GM06990 (cell line): ENCODE measurements at places on chromosomes 6 and 20.

DNA sequence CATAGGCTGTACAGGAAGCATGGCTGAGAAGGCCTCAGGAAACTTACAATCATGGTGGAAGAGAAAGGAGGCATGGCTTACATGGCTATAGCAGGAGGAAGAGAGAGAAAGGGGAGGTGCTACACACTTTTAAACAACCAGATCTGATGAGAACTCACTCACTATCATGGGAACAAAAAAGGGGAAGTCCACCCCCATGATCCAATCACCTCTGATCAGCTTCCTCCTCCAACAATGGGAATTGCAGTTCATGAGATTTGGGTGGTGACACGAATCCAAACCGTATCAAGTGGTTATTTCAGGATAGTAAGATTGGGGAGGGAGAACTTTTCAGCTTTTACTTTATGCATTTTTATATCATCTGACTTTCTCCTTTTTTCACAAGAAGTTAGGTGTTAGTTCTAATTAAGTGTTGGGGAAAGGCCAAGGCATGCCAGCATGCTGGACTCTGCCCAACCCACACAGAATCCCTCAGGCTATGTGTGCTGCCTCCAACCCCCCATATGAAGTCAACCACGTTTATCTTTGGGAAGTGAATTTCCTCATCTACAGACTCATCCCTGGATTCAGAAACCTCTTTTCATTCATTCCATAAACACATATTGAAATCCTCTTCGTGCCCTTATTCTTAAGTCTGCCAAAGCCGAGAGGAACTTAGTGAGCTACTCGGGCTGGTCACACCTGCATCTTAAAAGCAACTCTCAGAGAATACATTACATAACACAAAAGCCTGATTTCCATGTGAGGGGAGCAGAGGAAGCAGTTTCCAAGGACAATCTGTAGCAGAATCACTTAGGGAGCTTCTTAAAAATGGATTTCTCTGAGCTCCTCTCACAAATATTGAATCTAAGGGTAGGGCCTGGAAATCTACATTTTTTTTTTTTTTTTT, 16.7 kb upstream of the CLIC5 start:
- no peak for DNase-seq

DNA sequence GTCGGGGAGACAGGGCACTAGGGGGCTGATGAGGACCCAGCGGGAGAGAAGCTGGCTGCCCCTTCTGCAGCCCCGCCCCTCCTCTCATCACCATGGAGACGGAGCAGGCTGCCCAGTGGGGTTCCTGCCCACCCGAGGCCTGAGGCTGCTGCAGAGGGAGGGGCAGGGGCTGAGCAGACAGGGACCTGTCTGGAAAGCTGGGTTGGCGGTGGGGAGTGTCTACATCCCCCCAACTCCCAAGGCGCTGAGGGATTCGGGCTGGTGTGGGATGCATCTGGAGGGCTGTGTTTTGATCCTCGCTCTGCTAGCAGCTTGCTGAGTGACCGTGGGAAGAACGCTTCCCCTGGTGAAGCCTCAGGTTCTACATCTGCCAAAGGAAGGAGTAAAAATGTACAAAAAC, 1.2 kb upstream of the BPI start:
- no peak for DNase-seq

DNA sequence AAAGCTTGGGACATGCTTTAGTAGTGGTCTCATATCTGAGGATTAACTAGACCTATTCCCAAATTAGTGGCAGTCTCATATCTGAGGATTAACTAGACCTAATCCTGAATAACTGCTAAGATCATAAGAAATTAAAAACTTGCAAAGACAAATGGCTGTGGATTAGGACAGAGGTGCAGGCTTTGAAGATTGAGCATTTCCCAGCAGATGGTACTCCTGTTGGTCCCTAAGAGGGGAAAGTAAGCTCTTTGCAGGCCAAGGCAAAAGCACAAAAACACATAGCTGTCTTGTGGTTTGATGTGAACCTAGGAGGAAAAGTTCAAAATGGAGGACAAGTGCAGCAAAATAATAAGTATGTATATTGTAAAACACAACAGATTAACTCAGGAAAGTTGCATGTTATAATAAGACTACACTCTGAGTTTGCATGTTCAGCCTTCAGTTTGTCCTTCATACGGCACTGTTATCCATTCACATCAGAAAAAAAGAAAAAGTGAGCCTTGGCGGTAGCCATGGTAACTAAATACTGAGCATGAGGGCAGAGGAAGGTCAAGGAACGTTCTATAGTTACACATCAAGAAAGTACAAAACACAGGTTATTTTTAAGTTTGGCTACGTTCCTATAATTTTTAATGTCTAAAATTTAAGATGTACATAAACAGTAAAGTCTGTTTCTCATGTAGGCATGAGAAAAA, 62.8 kb downstream of the FILIP1 start:
- no peak for DNase-seq

- no peak for DNase-seq
Measured at GRCh38 chr6:53724501-53724900, 58.9 kb upstream of the KLHL31 start.

DNA sequence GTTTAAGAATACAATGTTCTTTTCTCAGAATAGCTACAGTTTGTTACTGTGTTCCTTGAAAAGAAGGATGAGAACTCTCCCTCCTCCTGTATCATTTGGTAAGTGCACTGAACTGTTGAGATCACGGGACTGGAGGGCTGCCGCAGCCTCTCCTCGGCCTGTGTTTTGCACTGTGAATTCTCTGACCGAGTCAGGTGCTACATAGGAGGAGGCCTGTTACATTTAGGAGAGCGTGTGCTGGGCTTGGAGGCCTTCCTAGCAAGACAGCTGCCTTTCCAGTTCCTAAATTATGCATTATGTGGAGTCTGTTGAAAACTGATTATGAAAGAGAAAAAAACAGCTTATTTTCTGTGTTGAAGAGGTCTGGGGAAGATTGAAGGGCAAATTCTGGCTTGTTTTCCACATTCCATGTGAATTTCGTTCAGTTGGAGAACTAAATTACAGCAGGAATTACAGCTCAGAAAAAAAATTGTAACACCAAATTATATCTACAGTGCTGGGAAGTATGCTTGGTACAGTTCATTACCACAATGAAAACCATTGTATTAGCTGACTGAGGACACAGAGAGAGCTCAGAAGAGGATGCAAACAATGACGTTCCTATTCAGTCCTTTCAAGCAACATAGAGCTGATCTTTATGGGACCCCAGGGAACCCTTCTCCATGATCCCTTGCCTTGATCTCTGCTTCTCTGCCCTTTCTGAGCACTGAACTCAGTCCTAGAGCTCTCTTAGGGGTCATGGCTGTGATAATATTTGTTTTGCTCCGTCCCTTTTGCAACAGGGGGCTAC, 2.8 kb downstream of the TMC2 start:
- no peak for DNase-seq

GRCh38 chr6:15359335-15359862, 113.5 kb downstream of the JARID2 start:
- DNase-seq, result no peak

DNA sequence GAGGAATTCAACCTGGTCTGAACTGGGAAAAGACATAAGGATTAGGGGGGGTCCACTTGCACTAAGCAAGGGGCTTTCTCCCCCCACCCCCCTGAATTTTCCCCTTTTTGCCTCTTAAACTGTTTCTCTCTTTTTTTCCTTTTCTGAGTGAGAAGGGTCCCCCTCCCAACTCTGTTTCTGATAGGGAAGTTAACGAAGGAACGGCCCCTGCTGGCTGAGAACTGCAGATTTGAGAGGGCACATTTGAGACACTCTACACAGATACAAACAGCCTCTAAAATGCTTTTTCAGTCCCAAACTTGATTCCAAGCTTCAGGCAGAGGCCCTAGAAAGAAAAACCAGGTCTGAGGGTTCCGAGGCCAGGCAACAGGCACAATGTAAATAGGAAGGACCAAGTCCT, 91.7 kb downstream of the JARID2 start:
- no peak for DNase-seq

DNA sequence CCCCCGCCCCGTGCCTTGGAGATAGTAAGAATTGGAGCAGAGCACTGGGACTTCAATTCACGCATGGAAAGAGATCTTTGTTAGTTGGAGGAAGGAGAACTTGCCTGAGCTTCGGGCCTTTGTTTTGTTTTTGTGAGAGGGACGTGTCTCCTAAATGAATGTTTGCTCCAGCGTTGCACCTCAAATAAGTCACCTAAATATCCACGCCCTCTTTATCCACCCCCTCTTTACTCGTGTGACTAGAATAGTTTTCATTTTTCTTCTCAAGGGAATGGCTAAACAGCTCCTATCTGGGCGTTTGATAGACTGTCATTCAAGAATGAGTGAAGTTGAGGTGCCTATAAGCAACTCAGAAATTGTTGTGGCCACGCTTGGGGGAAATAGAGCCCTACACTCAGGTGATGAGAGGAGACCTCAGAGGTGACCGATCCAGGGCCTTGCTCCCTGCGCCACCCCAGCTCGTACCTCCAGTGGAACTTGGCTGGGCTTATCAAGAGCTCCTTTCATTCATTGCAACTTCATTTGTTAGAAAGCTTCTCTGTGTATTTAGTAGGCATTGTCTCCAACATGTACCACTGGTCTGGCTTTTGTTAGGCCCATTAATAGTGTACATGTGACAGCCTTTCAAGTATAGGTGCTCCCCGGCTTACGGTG, 861 bp downstream of the PCMTD2 start:
- no peak for DNase-seq

DNA sequence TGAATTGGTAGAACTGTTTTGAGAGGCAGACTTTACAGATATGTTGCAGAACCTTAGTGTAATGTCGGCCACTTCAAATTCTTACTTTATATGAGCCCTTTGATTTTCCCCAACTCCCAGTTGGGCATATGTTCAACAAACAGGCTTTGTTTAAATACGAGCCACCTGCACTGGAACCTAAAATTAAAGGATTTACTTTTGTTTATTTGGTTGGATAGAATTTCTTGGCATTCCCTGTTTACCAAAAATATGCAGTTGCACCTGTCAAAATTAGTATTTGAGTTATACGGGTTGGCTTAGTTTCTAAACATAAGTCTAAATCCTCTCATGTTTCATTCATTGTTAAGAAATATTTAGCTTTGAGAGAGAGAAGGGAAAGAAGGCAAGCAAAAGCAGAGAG, 2.4 kb upstream of the GLYATL3 start:
- DNase-seq, result no peak

DNA sequence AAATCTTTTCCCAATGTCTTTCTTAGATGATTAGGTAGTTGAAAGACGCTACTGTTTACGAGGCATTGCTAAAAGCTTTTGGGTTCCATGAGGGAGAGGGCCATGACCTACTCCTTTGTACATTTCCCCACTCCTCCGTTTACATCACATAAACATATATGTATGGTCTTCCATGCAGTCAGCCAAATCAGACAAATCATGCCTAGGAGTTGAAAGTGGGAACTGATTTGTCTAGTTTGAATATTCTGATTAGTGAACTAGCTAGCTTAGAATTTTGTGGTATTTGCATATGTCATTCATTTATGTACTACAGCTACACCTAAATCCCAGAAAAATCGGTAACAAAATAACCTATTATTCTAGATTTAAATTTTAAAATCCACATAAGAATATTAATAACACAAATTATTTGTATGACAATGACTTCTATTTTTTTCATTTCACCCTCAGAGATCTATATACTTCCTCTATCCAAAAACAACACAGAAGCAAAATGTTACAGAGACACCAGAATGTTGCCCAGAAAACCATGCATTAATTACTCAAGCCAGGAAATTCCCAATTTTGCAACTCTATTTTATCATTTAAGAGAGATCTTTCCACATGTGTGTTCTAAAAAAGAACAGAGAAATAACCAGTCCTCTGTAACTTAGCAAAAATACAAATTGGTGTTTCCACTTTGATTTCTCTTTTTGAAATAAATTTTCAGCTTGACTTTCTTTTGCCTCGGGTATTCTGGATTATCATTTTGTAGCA, 231.9 kb downstream of the LAMA2 start:
- no peak for DNase-seq

DNA sequence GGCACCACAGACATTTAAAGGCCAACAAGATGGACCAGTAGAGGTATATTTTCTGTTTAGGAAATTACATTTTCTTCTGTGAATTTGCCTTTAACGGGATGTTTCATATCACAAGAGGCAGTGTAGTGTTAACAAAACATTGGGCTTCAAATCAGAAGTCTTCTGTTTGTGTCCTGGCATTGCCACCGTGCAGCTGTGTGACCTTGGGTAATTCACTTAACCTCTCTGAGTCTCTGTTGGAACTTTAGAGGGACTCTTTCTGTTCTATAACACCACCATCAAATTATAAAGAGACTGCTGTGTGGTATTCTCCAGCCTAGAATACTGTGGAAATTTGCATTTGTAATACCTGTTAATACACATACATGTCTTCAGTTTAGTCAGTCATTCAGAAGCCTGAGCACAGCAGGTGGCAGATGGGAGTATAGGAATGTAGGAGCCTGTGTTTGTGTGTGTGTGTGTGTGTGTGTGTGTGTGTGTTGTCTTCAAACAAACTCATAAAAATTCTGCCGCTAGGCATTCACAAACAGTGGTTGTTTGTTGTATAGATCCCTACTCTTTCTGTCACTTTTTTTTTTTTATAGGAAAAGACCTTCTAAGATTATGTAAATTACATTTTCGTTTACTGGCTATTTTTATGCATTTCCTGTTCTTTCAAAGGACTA, 22.6 kb downstream of the UST start:
- DNase-seq, result no peak

- no peak for DNase-seq
Measured at GRCh38 chr6:115972679-115973078, 88.0 kb downstream of the FRK start.

DNA sequence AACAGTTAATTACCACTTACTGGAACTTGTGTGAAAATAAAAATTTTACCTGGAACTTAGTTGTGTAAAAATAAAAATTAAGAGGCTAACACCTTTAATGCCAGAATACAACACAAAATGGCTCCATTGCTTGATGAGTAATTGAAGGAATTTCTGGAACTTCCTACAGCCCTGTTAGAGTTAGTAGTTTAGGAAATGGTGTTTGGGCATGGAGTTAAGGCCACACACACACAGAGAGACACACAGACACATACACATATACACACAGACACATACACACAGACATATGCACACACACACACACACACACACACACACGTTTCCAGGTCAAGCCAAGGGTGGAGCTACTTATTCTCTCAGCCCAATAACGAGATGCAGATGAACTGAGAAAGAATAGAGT, 20.6 kb upstream of the CST3 start:
- no peak for DNase-seq

DNA sequence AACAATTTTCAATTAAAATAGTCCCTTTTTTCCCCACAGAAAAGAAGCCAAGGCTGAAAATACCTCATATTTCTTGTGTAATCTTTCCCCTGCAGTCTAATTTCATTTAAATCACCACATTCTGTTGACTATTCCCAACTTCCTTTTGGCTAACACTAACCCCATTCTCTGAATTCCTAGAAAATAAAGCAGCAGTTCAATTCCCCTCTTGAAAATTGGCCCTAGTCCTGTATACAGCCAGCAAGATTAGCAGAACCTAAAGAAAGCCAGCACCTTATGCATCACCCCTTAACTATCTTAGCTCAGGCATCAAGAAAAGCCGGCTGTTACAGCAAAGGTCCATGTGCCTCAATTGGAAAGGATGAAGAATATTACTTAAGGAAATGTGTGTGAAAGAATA, 69.7 kb downstream of the MDN1 start:
- DNase-seq, result no peak
